ENCODE measurements at places on chromosomes 5 and 9. TPM values are rescaled to one million over a fixed set of nuclear protein-coding genes. Genes with fewer than 3 reads are reported as not detected.

SGCD gene
- 6.2 TPM for total RNA-seq

DNA sequence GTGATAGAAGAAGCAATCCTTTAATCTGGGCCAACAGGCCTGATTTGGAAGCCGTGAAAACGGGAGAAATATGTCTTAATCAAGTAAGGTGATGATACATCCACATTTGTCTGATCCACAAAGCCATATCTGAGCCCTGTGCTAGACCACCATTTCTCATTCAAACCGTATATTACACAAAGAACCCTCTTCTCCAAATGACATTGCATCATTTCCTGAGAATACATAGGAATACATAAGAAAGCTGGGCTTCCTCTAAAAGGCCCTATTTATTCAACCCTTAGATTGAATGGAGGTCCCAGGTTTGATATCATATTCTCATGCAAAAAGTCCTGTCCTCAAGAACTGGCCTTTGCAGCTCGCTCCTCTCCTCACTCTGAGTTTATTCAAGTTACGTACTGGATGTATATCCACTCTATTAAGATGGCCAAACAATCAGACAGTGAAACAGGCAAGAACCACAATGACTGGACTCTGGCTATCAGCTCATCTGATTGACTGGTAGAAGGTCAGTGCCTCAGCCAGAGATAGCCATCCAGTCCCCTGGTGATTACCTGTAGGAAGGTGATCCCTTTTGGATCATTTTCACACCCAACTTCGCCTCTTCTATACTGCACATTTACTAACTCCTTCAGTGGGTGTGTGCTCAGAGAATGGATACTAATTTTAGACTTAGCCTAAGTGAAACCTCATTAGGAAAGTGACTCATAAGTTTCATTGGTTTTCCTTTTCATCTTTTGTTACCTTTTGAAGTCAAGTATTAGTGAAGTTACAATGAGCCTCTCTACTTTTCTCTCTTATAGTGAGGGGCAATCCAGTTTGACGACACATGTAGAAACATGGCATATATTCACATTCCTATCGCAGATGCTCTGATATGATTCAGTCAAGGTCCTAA lies 167.6 kb upstream of the WWC1 start:
- DNase-seq = no peak

ARHGEF39 gene
- total RNA-seq = 0.80 TPM

DNA sequence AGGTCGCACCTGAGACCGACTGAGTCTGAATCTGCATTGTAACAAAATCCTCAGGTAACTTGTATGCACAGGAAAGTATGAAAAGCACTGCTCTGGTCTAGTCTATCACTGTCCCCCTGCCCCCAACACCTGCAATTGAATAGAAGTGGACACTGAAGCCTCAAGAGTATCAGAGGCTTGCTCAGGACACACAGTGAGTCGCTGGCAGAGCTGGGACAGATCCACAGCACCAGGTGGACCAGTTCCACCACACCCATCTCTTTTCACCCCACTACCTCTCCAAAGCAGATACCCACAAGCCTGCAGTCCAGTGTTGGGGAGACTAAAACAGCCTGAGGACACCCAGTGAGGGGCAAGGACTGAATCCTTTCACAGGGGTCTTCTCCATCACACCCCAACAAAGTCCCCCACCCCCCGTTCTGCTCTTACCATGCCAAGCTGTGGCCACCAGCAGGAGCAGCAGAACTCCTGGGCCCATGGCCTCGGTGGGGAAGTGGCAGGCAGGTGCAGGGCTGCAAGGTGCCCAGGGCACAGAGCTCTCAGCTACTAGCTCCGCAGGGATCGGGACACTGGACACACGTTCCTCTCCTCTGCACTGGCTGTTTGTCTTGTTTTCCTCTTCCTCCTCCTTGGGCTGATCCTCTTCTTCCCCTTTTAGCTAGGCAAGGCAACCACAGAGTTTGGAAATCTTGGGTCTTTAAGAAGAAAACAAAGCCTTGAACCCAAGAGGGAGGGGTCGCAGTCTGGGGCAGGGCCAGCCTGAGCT lies at the start of gene CSF1R:
Gene CSF1R, minus strand, starts transcription at position 605 of the 766 bp plus-strand sequence. Its CDS starts 127 bp downstream, at position 478.
- no peak for DNase-seq

GRCh38 chr9:89839449-89839848 lies 234.6 kb downstream of the GADD45G start:
- no peak for DNase-seq

DNA sequence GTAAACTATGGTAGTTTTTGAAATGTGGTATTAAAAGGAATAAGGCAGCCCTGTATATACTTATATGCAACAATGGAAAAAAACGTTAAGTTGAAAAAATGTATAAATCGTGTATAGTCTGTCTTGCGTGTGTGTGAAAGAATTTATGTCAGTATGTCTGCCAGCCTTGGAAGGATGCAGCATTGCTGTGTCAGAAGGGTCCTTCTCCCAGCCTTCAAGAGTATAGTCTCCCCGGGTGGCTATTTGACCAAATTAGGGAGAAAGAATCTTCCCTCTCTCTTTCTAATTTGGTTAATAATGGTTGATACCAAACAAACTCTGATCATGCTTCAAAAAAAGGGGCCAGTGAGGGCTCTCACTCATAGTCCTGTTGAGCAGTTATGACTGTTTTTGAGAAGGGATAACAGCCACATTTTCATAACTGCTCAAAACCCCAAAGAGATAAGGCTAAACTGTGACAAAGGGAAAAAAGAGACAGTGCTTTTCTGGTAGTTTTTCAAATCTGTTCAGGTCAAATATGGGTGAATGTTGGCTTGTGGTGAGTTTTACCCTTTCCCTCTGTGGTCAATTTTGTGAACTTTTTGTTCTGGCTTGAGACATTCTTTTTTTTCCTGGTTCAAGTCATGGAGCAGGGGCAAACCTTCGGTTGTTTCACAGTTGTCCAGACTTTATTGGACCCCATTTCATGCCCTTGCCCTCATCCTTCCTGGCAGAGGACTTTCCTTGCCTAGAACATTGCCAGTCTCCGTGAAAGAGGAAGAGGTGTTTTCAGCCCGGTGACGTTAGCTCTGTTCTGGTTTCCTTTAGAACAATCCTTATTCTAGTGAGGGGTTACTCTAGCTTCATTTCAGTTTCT lies 21.0 kb downstream of the SNX30 start:
- DNase-seq = no peak

PCDHGA9 gene
- total RNA-seq = 16.7 TPM
